Left forelimb (tissue), 1 donor: ENCODE measurements at places on chromosomes 16 and 17.

DNA sequence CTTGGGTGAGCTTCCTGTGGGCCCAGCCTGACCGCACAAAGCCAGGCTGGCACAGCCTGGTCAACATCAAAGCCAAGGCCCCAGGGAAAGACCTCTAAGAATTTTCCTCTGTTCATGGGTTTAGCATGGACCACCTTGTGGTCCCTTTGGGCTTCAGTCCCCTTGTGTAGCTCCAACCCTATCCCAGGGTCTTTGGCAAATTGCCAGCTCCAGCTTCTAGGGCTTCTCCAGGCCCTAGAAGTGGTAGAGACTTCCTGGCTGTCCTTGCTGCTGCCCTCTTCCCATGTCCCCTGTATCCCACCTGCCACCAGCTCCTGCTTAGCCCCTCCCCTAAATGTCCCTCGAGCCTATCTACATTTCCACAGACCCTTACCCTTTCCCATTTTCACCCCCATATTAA, 9.7 kb upstream of the ITGA3 start:
- DNase-seq, result no peak

DNA sequence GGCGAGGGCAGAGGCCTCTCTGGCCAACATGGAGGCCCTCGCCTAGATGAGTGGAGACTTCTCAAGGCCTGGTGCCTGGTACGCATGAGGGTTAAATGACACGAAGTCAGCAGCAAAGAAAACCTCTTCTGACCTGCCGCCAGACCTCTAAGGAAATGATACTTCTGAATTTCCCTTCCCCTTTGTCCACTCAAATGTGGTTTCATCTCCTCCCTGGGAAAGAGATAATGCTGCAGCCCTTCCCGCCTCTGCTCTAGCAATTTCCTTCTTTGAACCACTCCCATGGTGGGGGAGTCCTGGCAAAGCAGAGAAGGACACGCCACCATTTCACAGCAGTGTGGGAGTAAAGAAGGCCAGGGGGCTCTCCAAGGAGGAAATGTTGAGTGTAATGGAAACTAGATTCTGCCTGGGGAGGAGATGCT, 65.7 kb upstream of the BCAR1 start:
- DNase-seq, result peak; percentile 72

GRCh38 chr16:76532188-76532973, 255.2 kb downstream of the CNTNAP4 start:
- DNase-seq, result no peak

- no peak for DNase-seq
Measured at GRCh38 chr17:66337268-66337667, 34.9 kb downstream of the PRKCA start.

DNA sequence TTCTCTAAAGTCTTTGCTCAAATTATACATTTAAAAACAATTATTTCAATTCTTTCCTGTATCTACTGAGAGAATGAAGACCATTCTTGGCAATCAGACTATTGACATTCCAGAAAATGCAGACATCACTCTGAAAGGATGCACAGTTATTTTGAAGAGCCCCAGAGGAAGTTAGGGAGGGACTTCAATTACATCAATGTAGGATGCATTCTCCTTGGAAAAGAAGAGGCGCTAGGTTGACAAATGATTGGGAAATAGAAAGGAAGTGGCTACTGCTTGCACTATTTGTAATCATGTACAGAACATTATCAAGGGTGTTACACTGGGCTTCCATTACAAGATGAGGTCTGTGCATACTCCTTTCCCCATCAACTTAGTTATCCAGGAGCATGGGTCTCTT, 74.3 kb downstream of the SSH2 start:
- no peak for DNase-seq

DNA sequence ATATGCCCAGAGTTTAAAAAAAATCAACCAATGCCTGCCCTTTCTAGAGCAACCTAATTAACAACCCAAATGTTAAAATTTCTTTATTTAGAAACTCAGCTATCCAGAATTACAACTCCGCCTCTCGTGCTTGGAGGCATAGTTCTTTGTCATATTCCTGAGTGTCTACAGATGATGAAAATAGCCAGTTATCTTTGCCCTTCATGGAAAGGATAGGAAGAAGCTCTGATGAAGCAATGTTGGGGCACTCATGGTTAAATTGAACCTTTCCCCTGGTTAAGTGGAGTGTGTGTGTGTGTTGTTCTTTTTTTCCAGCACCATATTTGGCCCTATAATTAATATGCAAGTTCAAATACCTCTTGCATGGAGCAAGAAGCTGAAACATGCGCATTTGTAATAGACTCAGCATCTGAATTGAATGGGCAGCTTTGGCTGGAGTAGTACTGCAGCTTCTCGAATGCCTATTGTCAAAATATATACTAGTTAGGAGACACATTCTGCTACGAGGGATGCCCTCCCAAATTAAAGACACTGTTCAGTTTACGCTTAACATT, 506.2 kb downstream of the WWOX start:
- DNase-seq, result no peak

DNA sequence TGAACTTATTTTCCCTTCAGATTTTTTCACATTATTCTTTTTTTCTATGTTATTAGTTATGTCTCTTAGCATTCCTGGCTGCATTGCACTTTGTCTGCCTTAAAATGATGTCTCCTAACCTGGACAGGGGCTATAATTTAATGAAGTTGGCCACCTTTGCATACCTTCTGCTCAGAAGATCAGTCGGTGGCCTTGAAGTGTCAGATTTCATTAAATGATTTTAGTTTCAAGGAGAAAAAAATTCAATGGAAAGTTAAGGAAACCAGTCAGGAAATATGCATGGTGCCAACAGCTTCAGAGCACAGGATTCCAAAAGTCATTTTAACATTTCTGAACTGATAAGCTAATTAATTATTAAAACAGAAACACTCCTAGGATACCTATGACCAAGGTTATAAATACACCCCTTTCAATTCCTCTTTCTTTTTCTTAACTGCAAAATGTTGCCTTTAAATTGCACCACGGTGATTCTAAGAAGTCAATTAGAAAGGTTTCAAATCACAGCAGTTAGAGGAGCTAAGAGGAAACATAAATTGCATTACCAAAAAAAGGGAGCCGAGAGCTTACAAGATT, 533.4 kb downstream of the KCNJ2 start:
- no peak for DNase-seq

GRCh38 chr17:79562931-79563210, 48.0 kb downstream of the RBFOX3 start:
- DNase-seq, result no peak

GRCh38 chr17:78129351-78130089, 965 bp upstream of the TMC6 start:
- no peak for DNase-seq

DNA sequence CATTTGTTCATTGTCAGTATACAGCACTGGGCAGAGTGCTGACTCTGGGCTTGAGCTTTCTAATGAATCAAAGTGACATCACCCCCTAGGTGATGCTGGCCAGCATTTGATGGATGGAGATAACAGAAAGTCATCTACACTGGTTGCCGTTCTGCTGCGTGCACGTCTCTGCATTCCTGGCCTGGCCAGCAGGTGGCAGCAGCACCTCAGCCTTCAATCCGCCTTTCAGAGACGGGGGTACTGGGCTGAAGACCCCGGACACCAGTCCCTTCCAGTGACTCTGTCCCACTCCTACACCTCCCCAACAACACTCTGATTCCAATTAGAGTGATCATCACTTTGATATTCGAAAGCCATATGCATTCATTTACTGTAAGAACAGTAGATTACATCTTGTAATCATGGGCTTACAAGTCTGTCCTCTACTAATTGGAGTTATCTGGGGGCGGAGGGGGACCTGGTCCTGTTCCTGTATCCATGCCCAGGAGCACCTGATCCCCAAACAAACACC, 6.0 kb downstream of the CPSF4L start:
- no peak for DNase-seq

DNA sequence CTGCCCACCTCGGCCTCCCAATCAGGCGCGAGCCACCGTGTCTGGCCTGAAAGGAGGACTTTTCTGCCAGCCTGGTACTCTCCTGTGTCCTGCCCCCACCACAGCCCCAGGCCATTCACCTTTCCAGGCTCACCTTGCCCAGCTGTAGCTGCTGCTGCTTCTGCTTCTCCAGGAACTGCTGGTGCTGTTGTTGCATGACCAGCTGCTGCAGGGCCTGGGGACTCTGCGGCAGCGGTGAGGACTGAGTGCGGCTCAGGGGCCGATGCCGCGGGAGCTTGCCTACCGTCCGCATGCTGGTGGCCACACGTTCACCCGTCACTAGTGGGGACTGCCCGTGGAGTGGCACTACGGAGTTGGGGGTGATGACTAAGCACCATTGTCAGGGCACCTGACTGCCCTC, 17.7 kb downstream of the G6PC3 start:
- no peak for DNase-seq

GRCh38 chr16:78729687-78730086, 630.2 kb downstream of the WWOX start:
- no peak for DNase-seq

DNA sequence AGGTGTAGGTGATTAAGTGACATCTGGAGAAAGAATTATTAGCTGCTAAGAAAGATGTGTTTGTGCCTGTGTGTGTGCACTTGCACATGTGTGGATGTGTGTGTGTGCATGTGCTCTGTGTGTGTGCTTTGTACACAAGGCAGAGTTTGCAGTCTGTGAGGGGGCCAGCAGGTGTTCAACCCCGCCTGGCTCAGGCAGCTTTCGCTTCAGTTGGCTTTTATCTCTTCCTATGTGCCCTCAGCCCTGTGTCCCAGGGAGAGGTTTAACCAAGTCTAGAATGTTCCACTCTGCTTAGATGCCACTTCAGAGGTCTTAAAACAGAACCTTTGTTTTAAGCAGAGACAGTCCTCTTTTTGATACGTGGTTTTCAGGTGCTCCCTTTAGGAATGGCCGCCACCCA, 58.8 kb downstream of the CDH13 start:
- DNase-seq, result no peak

DNA sequence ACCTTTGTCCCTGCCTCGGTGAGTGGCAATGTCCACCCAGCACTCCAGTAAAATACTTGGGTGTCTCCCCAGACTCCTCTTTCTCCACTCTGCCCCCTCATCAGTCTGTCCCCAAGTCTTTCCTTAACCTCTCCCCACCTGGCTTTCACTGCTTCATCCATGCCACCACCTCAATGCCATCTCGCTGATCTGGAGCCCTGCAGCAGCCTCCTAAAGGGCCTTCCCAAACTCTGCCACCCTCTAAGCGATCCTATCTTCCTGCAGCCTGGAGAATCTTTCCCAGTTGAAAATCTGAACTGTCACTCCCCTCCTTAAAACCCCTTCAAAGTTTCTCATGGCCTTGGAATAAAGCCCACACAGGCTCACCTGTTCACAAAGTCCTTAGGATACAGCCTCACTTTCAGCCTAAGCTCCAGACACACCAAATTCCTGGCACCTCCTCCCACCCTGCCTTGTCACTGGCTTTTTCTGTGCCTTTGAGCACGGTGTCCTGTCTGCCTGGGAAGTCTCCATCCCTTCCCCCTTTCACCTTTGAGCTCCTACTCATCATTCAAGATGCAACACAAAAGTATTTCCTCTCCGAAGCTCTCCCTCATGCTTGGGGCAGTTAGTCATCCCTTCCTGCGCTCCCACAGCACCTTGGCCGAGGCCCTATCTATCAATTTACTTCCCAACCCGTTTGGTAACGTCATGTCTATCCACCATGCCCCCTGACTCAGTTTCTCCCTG, 2.8 kb downstream of the WNK4 start:
- no peak for DNase-seq

- no peak for DNase-seq
Measured at GRCh38 chr16:4566144-4566543, 10.0 kb downstream of the C16orf96 start.

DNA sequence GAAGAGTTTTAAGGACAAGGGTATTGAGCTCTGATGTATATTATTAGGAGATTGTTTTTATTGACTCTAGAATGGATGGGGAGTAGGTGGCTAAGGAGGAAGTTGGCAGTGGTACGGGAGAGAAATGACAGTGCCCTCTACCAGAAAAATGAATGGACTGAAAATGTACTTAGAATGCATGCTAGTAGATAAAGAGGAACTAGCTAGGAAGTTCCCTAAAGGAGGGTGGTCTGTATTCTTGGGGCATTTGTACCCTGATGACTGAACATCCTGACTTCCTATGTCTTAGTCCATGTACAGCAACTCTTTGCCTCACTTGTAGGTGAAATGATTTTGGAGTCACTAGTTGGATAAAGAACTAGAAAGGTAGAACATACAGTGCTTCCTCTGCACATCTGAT, 581.5 kb upstream of the RBFOX1 start:
- no peak for DNase-seq

GRCh38 chr16:24534620-24535019, 4.7 kb upstream of the RBBP6 start:
- no peak for DNase-seq

DNA sequence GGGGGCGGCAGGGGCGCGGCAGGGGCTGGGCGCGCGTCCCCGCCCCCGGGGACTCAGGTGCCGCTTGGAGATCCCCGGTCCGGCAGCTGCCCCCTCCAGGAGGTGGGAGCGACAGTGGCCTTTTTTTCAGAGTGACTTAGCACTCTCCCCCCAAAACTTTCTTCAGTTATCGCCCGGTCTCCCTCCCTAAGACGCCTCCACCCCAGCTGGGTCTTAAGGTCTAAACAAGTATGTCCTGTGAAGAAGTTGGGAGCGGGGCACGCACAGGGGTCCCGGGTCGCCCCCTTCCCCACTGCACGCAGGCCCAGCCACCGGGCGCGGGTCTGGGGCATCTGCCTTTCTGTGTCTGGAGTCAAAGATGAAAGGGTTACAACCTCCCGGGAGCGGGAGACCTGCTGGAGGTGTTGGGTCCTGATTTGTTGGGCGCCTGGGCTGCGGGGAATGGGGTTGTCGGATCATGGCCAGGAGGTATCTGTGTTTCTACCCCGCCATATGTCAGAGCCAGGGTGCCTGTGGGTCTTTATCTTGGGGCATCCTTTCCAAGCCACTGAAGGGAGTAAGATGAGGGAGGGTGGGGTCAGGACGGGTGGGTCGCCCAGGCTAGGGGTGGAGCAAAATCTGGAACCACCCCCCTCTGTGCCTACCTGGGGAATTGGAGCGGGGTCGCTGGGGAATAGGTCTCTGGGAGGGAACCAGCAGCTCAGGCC, 757 bp downstream of the FMNL1 start:
- DNase-seq, result no peak

GRCh38 chr17:49277638-49278037, 47.1 kb upstream of the PHOSPHO1 start:
- no peak for DNase-seq

DNA sequence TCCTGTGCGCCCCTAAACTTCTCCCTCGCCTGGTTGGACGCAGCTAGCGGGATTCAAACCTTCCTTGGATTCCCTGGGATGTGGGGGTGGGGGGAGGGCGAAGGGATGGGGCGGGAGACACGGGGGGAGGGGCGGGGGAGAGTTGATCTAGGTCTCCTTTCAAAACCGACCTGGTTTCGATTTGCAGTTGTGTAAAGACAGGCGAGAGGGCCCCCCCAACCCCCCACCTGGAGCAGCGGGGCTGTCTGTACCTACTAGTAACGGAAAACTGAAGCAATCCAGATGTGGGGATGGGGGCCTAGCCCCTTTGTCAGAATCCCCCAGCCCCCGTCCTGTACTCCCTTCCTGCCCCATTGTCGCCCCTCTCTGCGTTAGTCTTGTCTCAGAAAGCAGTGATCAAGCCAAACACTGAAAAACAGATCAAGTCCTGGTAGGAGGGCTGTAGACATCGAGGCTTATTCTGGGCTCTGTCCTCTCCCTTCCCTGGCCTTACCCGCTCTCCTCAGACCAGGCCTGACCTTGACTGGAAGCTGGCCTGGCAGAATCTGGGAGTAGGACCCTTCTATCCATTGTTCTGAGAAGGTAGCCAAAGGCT, 902 bp downstream of the DLX4 start:
- no peak for DNase-seq

- DNase-seq, result no peak
Measured at GRCh38 chr16:65634291-65634690, 512.4 kb upstream of the CDH11 start.
